CD4-positive, alpha-beta T cell treated with Interleukin-6 at 100 ng/mL for 8 hours (primary cell): ENCODE measurements at places on chromosomes 2 and 18.

GRCh38 chr2:118974103-118974993, 32.4 kb downstream of the MARCO start:
- DNase-seq = no peak

GRCh38 chr18:51038110-51038509, 8.1 kb downstream of the SMAD4 start:
- no peak for DNase-seq

GRCh38 chr2:10283106-10284062, 19.3 kb upstream of the HPCAL1 start:
- DNase-seq = no peak

DNA sequence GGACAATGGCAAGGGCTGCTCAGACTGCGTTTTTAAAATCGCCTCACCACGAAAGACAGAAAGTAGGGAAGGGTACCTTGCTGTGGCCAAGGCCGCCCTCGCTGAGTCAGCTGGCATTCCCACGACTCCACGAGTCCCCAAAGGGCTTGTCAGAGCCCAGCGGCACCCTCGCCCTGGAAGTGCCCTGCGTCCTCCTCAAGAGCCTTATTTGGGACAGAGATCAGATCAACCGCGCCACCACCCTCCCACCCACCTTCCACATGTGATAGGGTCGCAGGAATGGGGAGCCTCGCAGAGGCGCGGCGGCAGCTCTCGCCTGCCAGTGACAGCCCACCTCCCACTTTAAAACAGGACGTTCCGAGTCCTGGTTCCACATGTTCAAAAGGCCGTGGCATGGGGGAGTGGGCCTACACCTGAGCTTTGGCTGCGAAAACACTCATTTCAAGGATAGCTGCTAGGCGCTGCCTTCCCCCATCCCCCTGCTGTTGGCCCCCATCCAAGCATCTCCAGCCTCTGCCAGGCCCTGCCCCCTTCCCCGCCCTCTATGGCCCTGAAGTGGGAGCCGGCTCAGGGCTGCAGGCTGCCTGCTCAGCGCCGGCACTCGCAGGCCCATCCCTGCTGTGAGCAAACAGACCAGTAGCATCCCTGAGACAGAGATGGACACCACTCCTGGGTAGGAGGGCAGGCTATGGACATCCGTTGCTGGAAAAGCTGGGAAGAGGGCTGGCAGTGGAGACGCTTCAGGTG, 38.1 kb upstream of the ARHGEF4 start:
- DNase-seq = no peak

DNA sequence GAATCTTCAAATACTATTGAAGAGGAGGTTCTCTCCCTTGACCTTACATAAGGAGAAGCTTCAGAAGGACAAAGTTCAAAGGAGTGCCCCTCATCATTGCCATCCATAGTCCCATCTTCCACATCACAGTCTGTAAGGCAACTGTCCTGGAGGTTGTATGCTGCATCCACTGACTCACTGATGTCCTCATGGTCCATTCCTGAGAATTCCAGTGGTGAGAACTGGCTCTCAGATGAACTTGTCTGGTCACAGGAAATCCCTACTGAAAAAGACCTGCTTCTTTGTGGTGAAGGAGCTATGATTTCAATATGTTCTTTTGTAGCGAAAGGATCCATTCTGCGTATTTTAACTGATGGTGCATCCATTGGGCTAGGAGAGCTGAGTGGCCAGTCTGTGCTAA, 52.2 kb downstream of the EIF2AK3 start:
- no peak for DNase-seq

GRCh38 chr2:234691968-234692955, 195.4 kb upstream of the ARL4C start:
- no peak for DNase-seq

- DNase-seq = no peak
These were observed at the start of gene LRRTM4 for GRCh38 chr2:77521931-77522470. TSS of gene LRRTM4 (minus strand) at chr2:77522376.

DNA sequence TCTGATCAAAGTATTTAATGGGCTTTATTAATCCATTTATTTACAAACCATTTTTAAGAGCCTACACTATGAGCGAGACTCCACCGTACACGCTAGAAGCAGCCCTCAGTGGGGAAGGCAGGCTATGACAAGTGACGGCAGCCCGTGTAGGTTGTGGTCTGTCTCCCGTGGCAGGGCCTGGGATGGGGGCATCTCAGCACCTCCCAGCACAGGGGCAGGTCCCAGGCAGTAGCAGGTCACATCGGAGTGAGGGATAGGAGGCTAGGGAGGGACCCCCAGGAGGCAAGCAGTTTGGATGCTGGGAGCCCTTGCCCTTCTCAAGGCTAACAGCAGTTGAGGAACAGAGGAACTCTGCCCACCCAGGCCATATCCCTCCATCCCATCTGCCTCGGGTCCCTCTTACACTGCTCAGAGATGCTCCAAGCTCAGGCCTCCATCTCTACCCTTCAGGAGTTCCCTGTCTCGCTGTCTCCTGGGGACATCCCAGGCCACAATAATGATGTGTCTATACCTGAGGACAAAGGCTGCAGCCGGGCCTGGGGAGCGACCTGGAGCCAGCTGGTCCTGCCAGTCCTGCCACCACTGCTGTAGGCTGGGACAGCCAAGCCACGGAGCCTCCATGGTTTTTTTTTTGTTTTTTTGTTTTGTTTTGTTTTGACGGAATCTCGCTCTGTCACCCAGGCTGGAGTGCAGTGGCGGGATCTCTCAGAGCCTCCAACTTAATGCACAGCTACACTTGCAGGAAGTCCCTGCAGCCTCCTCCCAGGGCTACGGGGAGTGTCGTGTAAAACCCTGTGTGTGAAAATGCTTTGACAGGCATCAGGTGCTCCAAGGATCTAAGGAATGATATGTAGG, 92.0 kb downstream of the NDUFA10 start:
- DNase-seq = no peak

DNA sequence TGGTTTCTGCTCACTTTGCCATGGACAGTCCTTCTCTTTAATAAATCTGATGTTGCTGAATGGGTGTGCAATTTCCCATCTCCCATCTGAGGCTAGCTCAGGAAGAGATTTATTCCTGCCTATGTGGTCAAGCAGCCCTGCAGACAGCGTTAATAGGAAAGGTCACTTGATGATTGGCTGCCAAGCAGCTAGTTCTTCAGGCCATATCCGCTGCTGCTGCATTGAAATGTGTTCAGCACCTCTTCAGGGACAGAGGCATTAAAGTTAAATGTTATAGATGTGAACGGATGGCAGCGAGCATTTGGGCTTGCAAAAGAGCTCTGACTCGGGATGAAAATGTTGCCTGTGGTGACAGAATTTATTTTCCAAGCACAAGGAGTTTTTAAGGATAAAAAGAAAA, 474.2 kb downstream of the PIK3C3 start:
- DNase-seq = no peak

GRCh38 chr2:149719695-149720094, 132.1 kb upstream of the MMADHC start:
- DNase-seq = no peak

DNA sequence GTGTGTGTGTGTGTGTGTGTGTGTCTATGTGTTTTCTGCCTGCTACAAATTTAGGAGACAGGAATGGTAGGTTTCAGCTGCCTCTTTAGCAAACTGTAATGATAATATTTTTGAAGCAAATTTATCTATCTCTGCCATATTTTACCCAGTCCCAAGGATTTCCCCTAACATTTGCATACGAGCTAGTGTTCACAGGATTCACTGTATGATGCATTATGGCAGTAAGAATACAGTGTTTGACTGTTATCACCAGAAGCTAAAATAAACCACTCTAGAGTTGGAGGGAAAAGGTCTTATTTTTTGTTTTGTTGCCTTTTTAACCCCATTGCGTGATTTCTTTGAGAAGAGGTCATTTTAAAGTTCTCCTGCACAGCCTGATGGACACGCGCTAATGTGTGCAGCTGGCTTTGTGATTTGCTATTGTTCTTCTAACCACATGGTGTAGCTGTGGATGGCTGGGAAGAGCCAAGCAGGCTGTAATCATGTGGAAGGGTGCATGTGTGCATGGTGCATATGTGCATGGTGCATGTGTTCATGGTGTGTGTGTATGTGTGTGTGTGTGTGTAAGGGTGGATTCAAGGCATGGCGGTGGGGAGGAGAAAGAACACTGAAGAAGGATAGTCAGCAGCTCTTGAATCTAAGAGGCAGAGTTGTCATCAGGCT, 62.4 kb downstream of the PLB1 start:
- DNase-seq = no peak

DNA sequence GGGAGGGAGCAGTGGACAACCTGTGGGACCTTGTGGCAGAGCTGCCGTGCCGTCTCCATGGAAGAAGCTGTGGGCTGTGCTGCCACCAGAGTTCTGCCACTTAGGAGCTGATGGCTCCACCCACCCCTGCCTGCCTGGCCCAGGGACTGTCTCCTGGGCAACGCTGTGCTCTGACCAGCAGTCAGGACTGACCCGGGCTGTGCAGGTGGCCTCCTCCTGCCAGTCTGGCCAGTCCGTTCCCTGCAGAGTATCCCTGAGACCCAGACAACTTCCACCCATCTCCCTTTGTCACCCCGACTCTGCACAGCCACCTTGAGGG, 12.8 kb downstream of the ASIC4 start:
- DNase-seq = no peak

GRCh38 chr18:55585065-55585919, 2.7 kb downstream of the TCF4 start:
- no peak for DNase-seq

GRCh38 chr2:197705912-197706838, 1.0 kb downstream of the MARS2 start:
- DNase-seq = peak; percentile 33

- DNase-seq = no peak
These were observed 26.4 kb upstream of the ZNF532 start for GRCh38 chr18:58838165-58838860.

GRCh38 chr2:107336526-107336925, 450.6 kb upstream of the ST6GAL2 start:
- no peak for DNase-seq
